ENCODE measurements at places on chromosomes 16 and 17.
A peak's percentile ranks its signal among the peaks of the same experiment; 100 is the strongest.

- DNase-seq = peak; percentile 96
These were observed 300.6 kb downstream of the SOX9 start for GRCh38 chr17:72421128-72422092.

- DNase-seq = no peak
These were observed 71.6 kb upstream of the ALOX12 start for GRCh38 chr17:6924208-6924607.

DNA sequence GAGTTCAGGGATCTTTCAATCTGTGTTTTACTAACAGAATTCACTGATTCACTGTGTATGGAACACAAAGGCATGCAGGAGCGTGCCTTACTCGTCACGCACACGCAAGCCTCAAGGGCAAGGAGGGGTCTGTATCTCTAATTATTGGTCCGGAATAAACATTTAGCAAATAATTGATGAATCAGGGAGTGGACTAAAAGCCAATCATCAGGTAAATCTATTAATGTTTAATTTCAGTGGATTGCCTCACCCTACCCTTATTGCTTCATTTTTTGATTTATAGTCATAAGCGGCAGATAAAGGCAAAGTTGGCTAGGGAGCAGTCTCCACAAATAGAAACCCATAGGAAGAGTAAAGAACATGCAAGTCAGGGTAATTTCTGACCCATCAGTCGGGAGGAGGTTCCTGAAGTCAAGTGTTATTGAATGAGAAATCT, 7.4 kb upstream of the HSD17B2 start:
- no peak for DNase-seq

GRCh38 chr17:72942579-72942978, 149.9 kb downstream of the SLC39A11 start:
- no peak for DNase-seq

GRCh38 chr16:57653936-57654335, 14.2 kb upstream of the ADGRG3 start:
- no peak for DNase-seq

GRCh38 chr17:29156781-29157180, 23.4 kb downstream of the MYO18A start:
- DNase-seq = no peak

GRCh38 chr16:60811051-60811608, 1225.1 kb downstream of the CDH8 start:
- no peak for DNase-seq

DNA sequence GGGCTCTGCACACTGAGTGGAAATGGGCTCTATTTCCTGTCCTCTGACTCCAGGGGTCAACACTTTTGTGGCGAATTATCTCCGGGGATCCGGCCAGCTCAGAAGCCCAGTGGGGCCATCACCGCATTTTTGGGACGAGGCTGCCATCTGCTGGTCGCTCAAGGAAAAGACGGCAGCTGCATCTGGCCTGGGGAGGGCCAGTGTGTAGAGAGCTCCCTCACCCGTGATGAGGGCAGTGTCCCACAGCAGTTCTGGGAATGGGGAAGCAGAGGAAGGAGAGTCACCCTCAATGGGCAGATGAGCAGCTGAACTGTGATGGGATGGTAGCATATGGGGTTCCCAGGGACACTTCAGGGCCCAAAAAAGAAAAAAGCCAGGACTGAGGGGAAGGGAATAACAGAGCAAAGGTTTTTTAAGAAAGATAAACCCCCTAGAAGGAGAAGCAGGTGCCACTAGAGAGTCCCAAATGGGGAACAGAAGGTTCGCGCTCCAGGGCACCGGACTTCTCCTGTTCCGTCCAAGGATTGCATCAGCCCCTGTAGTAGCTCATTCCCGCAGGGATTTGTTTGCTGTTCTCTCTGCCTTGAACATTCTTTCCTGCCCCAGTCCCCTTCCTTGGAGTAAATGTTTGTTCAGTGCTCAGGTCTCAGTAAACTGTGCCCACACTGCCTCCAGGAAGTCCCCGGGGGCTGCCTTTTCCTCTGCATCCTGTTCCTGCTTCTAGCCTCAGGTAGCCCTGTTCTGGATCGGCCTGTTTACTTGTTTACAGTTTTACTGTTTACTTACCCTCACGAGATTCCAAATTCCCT, 9.3 kb upstream of the ABCC12 start:
- DNase-seq = peak; percentile 68

GRCh38 chr17:47335101-47335936, 11.6 kb downstream of the EFCAB13 start:
- DNase-seq = no peak

GRCh38 chr17:27577121-27577761, 53.7 kb upstream of the LGALS9 start:
- no peak for DNase-seq

DNA sequence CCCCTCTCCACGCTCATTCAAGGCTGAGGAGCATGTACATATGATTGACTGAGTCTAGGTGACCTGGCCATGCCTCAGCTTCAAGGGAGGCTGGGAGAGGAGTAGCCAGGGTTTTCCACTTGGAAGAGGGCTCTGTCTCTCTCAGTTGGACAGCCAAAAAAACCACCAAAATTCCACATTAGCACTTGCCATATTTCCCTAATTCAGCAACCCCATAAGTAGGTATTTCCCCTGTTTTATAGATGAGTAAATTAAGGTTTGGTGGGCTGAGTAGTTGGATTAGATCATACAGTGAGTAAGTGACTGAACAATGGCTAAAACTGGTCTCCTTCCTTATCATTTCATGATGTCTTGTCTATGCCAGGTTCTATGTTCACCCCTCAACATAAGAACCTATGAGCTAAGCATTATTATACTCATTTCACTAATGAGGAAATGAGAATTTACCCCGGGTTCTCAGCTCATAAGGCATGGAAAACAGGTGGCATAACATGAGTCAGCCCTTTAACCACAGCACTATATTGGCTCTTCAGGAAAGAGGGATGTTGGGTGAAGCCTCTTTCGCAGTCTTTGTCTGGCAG, 68.0 kb upstream of the GAS7 start:
- DNase-seq = peak; percentile 37

DNA sequence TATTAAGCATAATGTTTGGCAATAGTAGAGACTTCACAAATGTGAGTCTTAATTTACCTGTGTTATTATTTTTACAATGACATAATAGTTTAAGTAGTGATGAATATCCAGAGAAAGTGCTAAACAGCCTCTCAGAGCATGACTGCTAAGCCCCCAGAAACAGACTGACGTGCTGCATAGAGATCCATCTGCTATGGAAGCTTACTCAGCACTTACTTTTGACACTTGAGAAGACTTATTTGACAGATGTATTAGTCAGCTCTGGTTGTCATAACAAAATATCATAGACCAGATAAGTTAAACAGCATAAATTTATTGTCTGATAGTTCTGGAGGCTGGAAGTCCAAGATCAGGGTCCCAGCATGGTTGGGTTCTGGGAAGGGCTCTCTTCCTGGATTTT, 334.9 kb upstream of the MON1B start:
- no peak for DNase-seq

DNA sequence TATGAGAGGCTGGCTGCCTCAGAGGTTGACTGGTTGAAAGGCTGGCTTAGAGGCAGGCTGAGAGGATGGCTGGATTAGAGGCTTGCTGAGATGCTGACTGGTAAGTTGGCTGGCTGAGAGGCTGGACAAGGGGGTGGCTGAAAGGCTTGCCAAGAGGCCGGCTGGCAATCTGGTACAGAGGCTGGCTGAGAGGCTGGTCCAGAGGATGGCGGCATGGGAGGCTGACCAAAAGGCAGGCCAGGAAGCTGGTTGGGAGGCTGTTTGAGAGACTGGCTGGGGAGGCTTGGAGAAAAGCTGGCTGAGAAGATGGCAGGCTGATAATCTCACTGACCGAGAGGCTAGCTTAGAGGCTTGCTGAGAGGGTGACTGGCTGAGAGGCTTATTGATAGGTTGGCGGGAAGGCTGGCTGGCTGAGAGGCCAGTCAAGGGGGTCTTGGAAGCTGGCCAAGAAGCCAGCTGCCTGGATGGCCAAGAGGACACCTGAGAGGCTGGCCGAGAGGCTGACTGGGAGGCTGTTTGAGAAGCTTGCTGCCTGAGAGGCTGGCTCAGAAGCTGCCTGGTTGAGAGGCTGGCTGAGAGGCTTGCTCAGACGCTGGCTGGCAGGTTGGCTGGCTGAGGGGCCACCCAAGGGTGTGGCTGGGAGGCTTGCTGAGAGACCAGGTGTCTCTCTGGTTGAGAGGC, 34.2 kb upstream of the ACSM2B start:
- no peak for DNase-seq

GRCh38 chr16:13839577-13839976, 80.4 kb upstream of the ERCC4 start:
- DNase-seq = no peak

DNA sequence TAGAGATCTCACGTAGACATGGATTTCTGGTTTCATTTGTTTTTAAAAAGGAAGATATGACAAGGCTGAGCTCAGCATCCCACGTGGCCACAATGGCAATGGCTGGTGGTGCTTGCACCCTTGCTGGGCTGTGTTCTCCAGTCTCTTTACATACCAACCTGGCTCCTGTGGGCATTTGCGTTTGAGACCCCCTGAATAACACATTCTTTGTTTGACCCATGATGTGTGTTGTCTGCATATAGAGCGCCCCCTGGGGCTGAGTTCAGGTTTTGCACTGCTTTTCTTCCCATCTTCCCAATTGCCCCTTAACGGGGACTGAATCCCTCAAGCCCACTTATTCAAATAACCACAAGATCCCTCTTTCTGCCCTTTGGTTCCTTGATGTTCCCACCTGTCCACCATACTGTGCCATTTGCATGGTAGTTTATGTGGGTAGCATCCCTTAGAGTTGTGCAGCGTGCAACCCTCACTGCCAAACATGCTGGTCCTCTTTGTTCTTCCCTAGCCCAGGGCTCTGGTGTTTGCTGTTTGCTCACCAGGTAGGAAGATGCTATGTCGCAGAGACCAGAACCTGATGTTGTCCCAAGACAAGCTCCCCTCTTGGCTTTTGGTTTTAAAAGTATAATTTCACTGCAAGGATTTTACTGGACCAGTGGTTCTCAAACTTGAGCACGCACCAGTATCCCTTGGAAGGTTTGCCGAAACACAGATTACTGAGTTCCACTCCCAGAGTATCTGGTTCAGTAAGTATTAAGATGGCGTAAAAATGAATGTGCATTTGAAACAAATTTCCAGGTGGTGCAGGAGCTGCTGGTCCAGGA, 38.5 kb upstream of the NKD1 start:
- DNase-seq = peak; percentile 48

GRCh38 chr16:78509965-78510364, 410.5 kb downstream of the WWOX start:
- DNase-seq = no peak

GRCh38 chr16:66508248-66508913, 41.5 kb downstream of the TK2 start:
- DNase-seq = peak; percentile 42

DNA sequence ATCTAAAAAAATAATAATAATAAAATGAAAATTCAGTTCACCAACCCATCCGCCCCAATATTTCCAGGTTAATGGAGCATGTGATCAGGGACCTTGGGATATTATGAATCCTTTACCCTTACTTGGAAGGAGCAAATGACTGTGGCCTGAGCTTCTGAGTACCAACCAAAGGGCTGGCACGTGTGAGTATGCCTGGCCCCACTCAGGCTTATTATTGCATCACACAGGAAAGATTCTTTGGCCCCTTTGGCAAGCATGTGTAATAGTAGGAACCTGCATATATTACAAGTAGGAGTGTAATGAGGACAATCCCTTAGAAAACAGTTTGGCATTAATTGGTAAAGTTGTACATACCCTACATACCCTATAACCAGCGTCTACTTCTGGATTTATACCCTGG, 7.2 kb upstream of the C17orf78 start:
- no peak for DNase-seq

DNA sequence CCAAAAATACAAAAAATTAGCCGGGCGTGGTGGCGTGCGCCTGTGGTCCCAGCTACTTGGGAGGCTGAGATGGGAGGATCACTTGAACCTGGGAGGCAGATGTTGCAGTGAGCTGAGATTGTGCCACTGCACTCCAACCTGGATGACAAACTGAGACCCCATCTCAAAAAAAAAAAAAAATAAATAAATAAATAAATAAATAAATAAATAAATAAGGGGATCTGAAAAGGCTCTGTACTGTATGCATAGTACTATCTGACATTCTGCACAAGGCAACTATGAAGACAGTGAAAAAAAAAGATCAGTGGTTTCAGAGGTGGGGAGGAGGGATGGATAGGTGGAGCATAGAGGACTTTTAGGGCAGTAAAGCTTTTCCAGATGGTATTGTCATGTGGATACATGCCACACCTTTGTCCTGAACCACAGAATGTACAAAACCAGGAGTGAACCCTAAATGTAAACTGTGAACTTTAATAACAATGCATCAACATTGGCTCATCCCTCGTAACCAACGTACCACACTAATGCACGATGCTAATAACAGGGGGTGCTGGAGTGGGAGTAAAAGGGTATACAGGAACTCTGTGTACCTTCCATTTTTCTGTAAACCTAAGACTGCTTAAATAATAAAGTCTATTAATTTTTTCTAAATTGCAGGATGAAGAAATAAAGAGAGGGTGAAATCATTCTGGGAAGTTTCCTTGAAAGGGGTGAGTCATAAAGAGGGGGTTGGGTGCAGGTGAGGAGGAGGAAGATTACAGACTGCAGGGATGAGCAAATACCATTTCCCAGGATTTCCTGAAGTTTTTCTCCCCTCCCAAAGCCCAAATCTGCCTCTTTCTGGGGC, 155.8 kb upstream of the SDK2 start:
- no peak for DNase-seq

DNA sequence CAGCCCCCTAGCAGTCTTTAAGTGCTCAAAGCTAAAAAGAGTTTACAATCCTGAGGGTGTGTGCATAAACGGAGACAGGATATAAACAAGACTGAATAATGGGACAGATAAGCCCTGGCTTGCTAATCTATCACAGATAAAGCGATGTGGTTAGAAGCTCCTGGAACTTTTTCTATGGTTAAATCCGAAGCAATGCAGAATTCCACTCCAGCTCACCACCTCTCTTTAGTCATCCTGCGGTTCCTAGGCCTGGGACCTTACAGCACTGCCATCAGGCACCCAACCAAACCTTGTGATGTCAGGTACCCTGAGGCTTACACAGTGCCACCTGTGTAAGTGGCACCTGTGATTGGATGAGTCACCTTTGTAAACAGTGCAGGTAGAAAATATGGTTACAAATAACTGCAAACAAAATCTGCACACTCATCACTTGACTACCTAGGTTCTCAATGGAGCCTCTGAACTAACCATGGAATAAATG, 31.5 kb upstream of the B4GALNT2 start:
- DNase-seq = no peak

DNA sequence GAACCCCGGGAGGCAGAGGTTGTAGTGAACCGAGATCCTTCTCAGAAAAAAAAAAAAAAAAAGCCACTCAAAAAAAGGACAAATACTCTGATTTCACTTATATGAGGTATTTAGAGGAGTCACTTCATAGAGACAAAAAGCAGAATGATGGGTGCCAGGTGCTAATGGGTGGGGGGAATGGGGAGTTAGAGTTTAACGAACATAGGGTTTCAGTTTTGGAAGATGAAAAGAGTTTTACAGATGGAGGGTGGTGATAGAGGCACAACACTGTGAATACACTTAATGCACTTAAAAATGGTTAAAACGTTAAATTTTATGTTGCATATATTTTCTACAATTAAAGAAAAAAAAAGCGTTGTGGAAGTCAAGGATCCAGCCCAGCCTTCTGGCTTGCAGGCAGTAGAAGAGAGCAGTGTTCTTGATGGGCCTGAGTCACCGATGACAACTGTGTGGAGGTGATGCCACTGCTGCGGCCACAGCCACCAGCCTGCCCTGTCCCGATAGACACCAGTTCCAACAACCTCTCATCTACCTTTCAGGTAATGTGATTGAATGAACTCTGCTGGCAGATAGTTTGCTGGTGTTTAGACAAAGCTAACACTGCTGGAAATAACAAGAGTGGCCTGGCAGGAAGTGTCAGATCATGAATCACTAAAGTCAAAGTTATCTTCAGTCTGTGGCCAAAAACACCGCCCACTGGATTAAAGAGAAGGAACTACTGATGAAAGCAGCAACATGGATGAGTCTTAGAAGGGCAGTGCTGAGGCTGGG, 49.9 kb upstream of the COX10 start:
- no peak for DNase-seq

Measured in GM12865 (cell line).